Left kidney (tissue), 8 donors: ENCODE measurements at places on chromosomes 12 and 14. TPM values are rescaled to one million over a fixed set of nuclear protein-coding genes. Genes with fewer than 3 reads are reported as not detected.

DNA sequence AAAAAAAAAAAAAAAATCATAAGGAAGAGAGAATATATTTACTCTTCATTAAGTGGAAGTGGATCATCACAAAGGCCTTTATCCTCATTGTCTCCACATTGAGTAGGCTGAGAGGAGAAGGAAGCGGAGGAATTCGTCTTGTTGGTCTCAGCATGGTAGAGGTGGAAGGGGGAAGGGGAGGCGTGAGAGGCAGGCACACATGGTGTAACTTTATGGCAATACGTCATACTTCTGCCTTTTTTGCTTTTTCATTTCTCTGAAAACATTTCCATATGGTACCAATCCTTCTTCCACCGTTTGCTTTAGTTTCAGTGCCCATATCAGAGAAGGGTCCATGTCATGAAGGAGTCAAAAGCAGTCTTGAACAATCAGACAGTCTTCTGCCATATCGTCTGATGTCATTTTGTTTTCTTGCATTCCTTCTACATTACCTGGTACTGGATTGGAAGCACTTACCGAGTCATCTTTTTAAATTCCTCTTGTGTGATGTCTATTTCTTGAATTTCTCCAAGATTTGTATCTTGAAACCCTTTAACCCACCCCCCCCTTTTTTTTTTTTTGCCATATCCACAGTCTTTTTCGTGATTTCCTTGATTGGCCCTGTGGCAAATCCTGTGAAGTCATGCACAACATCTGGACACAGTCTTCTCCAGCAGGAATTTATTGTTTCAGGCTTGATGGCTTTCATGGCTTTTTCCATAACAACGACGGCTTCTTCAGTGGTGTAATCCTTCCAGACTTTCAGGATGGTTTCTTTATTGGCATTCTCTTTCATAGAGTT, 8.9 kb downstream of the FUT8 start:
- no peak for DNase-seq

The FOS gene
- polyA plus RNA-seq: 477 TPM

DNA sequence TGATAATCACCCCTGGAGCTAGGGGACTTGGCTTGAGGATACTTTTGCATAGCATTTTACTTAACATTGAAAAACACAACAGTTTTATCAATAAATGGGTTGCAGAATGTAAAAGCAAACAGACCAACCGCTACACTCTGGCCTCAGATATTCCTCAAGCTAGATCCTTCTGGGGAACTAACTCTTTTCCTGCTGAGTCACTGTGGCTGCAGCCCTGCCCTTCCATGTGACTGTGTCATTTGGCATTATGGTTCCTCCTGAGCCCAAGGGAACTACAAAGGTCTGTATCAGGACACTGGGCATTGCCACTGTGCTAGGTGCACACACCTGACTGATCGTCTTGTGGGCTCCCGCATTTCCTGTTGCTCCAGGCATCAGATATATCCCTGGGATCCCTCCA, 56.6 kb downstream of the TTC9 start:
- no peak for DNase-seq

DNA sequence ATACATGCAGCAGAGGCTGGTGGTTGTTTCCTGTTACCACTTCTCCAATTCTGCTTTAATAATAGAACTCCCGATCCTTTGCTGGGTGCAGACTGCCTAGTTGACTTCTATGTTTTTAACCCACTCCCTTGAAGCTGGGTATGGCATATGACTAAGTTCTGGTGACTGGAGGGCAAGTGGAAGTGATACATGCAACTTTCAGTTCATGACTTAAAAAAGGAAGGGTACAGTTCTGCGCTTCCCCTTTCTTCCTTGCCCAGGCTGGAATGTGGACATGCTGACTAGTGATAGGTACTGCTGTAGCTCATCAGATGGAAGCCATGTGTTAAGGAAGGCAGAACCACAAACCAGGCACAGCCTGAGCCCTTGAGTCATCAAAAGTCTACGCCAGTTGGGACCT, 2.4 kb upstream of the A2M start:
- no peak for DNase-seq

DNA sequence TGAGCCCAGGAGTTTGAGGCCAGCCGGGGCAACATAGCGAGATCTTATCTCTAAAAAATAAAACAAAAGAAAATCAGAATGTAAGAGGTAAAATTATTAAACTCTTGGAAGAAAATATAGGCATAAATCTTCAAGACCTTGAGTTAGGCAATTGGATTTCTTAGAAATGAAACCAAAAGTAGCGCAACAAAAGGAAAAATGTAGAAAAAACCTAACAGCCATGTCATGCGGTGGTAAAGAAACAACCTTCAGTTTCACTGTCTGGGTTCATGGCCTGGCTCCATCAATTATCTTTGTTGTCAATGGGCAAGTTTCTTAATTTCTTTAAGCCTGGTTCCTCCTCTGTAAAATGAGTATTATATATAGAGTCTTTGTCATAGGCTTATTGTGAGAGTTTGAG, 5.6 kb upstream of the GCH1 start:
- no peak for DNase-seq

The PTGER2 gene
- 5.4 TPM for polyA plus RNA-seq

- DNase-seq: no peak
Measured at GRCh38 chr14:64639340-64639821, 64.8 kb upstream of the PLEKHG3 start.

- DNase-seq: no peak
Measured at GRCh38 chr12:109029411-109029810, 8.5 kb upstream of the SVOP start.

The MIPOL1 gene
- 12.7 TPM for polyA plus RNA-seq

GRCh38 chr12:33605757-33606156, 166.1 kb upstream of the SYT10 start:
- no peak for DNase-seq
